ENCODE measurements at places on chromosomes 13 and 19. TPM values are rescaled to one million over a fixed set of nuclear protein-coding genes. Genes with fewer than 3 reads are reported as not detected.

GRCh38 chr19:5804516-5805461 is at the start of gene NRTN:
Gene NRTN (plus strand): TSS chr19:5805067. CDS start chr19:5824166, 19,099 bp downstream.
- DNase-seq = peak; percentile 48

PRSS57 gene
- total RNA-seq = 0.78 TPM

KLK14 gene
- total RNA-seq = 1.5 TPM

ATCAY gene
- total RNA-seq = 182 TPM

BRME1 gene
- total RNA-seq = 4.6 TPM

DNA sequence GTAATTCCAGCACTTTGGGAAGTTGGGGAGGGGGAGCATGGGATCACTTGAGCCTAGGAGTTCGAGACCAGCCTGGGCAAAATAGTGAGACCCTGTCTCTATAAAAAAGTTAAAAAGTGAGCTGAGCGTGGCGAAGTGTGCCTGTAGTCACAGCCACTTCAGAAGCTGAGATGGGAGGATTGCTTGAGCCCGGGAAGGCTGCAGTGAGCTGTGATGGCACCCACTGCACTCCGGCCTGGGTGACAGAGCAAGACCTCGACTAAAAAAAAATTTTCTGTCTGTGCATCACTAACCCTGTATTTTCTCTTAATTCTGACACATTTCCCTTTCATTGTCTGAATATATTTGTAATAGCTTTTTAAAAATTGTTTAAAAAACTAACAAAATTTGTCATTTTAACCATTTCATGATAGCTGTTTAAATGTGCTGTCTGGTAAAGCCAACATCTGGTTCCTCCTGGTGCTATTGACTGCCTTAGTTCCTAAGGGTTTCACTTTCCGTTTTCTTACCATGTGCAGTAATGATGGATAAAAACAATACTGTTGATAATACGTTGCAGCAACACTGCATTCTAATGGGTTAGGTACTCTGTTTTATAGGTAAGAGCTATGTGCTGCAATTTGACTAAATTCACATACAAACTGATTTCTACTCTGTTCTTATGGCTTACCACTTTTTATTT is 29.7 kb downstream of the LATS2 start:
- DNase-seq = no peak

FGF21 gene
- not detected for total RNA-seq

DNA sequence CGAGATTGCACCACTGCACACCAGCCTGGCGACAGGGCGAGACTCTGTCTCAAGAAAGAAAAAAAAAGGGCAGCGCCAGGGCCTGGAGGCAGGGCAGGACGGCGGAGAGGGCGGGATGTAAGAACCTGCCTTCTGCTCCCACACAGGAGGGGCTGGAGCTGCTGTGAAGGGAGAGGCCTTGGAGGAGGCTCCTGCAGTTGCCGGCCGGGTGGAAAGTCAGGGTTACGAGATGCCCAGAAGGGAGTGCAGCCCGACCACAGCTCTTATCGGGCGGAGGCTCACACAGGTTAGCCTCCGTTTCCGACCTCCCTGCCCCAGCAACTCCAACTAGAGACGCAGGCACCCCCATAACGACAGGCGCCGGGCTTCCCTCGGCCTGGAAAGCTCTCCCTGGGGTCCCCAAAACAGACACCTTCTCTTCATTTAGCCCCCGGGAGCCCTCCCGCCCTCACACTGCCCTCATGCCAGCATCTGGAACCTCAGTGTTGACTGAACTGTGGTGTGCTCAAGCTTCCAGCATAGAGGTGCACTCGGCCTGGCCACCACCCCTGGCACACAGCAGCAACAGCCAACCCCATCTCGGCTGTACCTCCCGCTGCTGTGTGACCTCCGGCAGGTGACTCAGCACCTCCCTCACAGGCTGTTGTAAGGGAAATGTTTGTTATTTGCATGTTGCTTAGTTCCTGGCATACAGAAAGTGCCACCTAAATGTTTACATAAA is 1.4 kb downstream of the PLPP2 start:
- no peak for DNase-seq

PRODH2 gene
- 0.64 TPM for total RNA-seq

GRCh38 chr19:17164639-17165038 is 50.5 kb upstream of the USE1 start:
- no peak for DNase-seq

F2RL3 gene
- not detected for total RNA-seq

- DNase-seq = no peak
Measured at GRCh38 chr13:62847520-62847919, 1431.9 kb upstream of the PCDH20 start.

MBD3L2 gene
- total RNA-seq = 1.5 TPM

DNA sequence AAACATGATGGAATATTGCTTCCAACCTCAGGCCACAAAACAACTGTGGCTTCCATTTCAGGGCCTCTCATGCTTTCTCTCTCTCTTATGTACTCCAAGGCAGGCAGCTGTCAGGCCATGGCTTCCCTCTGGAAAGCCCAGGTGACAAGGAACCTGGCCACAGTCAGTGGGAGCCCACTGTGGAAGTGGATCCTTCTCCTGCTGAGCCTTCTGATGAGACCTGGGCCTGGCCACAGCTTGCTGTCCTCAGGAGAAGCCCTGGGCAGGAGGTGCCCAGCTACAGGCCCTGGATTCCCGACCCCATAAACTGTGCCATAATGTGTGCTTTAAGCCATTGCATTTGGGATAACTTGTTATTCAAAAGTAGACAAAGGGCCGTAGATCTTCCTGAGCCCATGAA is 71.2 kb downstream of the SPACA7 start:
- no peak for DNase-seq

FAM83E gene
- total RNA-seq = 1.5 TPM

KLF5 gene
- total RNA-seq = 0.34 TPM

DNA sequence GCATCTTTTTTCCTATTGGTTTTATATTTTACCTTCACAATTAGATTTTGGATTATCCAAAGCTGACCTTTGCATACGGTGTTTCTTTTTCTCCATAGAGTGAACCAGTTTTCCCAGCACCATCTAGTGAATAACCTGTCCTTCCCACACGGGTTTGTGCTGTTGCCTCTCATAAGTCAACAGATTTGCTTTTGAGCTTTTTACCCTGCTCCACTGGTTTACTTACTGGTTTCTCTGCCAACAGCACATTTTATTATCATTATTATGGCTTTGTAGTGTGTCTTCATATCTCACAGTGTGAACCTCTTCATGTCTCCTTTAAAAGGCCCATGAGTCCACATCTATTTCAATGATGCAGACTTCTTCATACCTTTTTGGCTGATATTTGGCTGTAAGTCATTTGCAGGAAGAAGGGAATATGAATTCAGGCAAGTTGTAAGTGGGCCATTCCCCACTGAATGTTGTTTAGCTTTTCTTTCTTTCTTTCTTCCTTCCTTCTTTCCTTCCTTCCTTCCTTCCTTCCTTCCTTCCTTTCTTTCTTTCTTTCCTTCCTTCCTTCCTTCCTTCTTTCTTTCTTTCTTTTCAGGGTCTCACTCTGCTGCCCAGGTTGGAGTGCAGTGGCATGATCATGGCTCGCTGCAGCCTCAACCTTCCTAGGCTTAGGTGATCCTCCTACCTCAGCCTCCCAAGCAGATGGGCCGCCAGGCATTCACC is 86.8 kb downstream of the TM9SF2 start:
- no peak for DNase-seq

- DNase-seq = no peak
Measured at GRCh38 chr19:335486-336066, 9.0 kb downstream of the MIER2 start.

BLOC1S3 gene
- total RNA-seq = 8.1 TPM

GRCh38 chr13:30504081-30504480 is 38.3 kb upstream of the HMGB1 start:
- DNase-seq = no peak

- DNase-seq = peak; percentile 58
Measured at GRCh38 chr19:30649934-30650614, 277.9 kb downstream of the ZNF536 start.

CCL25 gene
- not detected for total RNA-seq

DNA sequence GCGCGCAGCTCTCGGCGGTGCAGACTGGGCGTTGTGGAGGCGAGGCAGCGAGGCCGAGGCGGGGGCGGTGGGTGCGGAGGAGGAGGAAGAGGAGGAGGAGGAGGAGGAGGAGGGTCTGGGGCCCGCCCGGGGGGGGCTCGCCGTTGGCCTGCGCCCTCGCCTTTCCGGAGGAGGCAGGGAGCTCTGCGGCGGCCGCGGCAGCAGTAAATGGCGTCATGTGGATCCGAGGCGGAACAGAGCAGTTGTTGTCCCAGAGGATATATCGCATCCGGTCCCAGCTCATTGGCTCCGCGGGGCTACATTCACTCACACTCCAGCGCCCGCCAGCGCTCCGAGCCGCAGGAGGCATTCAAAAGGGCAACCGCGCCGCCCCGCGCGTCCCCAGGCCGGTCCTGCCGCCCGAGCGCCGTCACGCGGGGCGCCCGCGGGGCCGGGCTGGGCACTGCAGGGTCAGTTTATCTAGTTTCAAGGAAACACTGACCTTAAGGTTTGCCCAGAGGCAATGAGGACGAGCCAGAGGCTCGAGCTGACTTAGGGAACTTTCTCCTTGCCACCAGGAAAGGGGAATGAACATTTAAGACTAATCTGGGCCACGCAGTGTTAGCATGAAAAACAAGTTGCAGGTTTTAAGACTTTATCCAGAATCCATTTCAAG is at the start of gene SPRY2:
SPRY2 (minus strand) TSS at position 26 of the 655 bp plus-strand sequence. CDS start 3,421 bp downstream, outside the sequence.
- DNase-seq = peak; percentile 90

LSR gene
- total RNA-seq = 5.4 TPM

DNA sequence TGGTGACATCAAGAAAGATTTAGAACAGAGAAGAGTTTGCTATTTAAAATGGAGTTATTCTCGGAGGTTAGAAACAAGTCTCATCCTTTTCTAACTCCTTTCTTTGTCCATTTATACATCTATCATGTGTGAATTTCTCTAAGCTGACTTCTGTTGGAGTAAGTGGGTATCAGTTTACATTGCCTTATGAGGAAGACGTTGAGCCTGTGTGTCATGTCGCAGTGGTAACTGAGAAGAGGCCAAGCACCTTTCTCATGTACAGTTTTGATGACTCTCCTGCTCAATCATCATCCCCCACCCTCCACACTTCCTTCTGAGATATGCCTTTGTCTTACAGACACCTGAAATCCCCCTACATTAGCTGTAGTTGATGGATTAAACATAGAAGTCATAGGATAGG is 624.8 kb downstream of the LIG4 start:
- DNase-seq = no peak

- no peak for DNase-seq
Measured at GRCh38 chr13:42899266-42899665, 92.8 kb downstream of the EPSTI1 start.

ZNF222 gene
- total RNA-seq = 12.2 TPM

- peak; percentile 77 for DNase-seq
Measured at GRCh38 chr19:10871711-10872545, 575 bp downstream of the CARM1 start.

SIGLEC9 gene
- not detected for total RNA-seq

NKPD1 gene
- total RNA-seq = 1.2 TPM

DNA sequence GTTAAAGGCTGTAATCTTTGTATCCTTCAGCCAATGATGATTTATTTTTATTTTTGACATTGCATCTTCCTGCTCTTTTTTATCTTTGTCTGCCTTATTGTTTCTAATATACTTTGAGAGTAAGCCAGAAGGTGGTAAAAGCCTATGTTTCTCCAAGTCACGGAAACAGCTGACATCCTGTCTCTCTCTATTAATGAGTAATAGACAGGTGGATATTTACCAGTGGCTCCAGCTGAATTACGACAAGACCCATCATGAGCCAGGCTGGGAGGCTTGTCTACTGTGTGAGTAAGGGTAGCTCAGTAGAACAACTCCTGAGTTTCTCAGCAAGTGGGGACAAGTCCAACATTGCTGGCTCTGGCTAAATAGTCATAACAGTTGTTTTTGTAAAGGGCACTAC is 166.6 kb downstream of the NDFIP2 start:
- no peak for DNase-seq

DNA sequence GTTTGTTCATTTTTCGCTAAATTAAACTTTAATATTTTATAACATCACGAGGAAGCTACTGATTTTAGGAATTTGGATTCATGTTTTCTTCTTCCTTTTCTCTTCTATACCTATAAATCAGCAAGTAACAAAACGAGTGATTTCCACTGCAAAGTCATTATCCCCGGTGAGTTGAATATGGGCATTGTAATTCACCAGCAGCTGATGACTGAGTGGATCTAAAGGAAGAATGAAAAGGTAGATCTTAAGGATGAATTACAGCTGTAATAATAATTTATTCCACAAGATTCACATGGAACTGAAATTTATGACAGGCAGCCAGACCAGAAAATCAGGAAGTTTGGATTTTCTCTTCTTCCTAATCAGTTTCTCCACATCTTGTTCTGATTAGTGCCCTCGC is 111.4 kb downstream of the GPC6 start:
- no peak for DNase-seq

UBL3 gene
- 21.3 TPM for total RNA-seq

NALCN gene
- total RNA-seq = 0.81 TPM

ZNF536 gene
- total RNA-seq = 24.9 TPM

DNA sequence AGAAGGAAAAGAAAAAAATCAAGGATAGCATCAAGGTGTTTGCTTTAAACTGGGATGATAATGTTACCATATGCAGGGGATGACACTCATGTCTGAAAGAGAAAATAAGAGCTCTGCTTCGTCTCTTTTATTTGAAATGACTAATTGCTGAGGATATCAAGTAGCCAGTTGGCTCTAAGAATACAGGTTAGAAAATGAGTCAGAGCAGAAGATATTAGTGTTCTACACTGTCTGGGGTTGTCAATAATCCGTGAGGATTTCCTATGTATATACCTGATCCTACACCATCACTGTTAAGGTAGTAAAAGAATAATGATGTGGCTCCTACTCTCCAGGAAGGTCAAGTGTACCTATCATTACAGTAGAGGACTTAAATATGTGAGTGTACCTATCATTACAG is 562.5 kb downstream of the GPC6 start:
- no peak for DNase-seq

GRCh38 chr19:17539238-17540117 is 16.0 kb upstream of the COLGALT1 start:
- peak; percentile 99 for DNase-seq

- DNase-seq = no peak
Measured at GRCh38 chr13:27541386-27541785, 78.9 kb downstream of the LNX2 start.

- no peak for DNase-seq
Measured at GRCh38 chr13:41312176-41312500, 1.1 kb downstream of the NAA16 start.

OLFM2 gene
- 19.5 TPM for total RNA-seq

DNA sequence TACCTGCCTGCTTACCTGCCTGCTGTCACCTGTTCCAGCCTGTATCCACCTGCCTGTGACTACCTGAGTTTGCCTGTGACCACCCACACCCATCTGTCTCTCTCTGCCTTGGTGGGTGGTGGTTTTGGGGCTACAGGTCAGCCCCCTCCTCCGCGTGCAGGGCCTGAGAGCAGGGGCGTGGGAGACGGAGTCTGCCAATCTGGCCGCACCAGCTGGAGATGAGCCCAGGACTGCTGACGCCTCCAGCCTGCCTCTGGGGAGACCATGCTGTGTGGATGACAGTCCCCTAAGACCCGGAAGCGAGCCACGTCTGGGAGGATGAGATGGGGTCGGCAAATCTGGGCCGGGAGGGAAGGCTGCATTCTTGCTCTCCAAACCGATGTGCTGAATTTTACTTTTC is 15.9 kb upstream of the KCTD15 start:
- DNase-seq = peak; percentile 65

All from glutamatergic neuron (in vitro differentiated cells).